Fibroblast of the conjunctiva (primary cell): ENCODE measurements at places on chromosomes 3 and 15.

- DNase-seq = no peak
These were observed 283.9 kb downstream of the UBE2E2 start for GRCh38 chr3:23487015-23487414.

GRCh38 chr15:40244961-40245523 is 6.2 kb downstream of the PAK6 start:
- no peak for DNase-seq

DNA sequence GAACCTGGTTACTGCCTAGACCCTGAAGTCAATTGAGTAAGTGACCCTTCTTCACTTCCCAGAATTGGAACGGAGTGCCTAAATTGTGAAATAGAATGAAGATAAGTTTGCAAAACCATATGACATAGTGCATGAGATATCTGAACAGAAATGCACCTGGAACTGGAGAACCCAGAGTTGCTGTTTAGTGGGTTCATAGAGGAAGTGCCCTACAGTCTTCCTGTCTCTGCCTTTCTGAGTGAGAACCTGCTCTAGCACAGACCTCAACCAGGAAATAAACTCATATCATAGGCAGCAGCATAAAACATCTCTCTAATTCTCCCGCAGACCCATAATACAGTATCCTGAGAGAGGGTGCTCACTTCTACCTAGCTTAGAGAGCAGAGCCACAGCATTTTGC is 82.9 kb downstream of the EOMES start:
- no peak for DNase-seq

GRCh38 chr3:194740859-194741491 is 55.3 kb downstream of the FAM43A start:
- no peak for DNase-seq

- no peak for DNase-seq
These were observed 93.6 kb upstream of the FAM174B start for GRCh38 chr15:92749216-92749615.

GRCh38 chr3:36446276-36446675 is 66.0 kb downstream of the STAC start:
- no peak for DNase-seq
